ENCODE measurements at places on chromosomes 5 and 9.

- no peak for DNase-seq
These were observed 18.3 kb upstream of the BTNL3 start for GRCh38 chr5:180970336-180970735.

GRCh38 chr9:75845806-75846205 lies 44.7 kb upstream of the PCSK5 start:
- DNase-seq = no peak

- peak; percentile 74 for DNase-seq
These were observed 26.6 kb upstream of the PIP5K1B start for GRCh38 chr9:68678430-68678829.

- DNase-seq = no peak
These were observed 51.5 kb downstream of the SLC44A1 start for GRCh38 chr9:105295986-105296385.

DNA sequence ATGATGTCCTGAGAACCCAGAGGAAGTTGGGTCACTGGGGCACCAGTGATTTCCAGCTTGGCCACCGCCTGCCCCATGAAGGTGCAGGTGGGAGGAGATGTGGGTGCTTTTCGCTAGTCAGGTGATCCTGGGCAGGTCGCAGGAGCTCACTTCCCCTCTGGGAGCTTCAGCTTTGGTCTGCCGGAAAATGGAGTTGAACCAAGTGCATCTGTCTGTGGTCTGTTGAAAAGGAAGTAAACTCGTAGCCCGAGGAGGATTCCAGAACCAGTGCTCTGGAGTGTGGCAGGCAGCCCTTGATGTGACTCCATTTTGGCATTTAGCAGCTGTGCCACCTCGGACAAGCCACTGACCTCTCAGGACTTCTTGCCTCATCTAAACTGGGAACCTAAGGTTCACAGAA lies 81.8 kb upstream of the HRH2 start:
- peak; percentile 11 for DNase-seq

GRCh38 chr5:111223101-111223786 lies 940 bp upstream of the CAMK4 start:
- DNase-seq = no peak

GRCh38 chr5:112923148-112923917 lies 1.3 kb upstream of the REEP5 start:
- DNase-seq = no peak

DNA sequence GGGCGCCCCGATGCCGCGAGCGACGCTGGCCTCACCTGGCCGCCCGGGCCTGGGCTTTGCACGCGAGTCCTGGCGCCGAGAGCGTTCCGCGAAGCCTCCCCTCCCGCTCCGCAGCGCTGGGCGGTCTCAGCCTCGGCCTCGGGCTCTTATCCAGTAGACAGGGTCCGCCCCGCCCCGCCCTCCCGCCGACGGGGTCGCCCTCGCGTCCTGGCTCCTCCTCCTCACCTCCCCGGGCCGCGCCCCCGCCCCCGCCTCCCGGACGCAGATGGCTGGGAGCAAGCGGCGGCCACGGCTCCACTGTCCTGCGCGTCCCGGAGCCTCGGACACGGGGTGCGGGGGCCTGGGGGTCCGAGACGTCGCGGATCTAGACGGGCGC lies at the start of gene SLC6A3:
Gene SLC6A3 (minus strand): TSS at position 128 of the 376 bp plus-strand sequence. CDS start 2,243 bp downstream, outside the sequence.
- DNase-seq = peak; percentile 96

- DNase-seq = no peak
These were observed 5.6 kb downstream of the ADAMTSL2 start for GRCh38 chr9:133539991-133540697.

GRCh38 chr5:110209401-110209800 lies 517.1 kb downstream of the TMEM232 start:
- DNase-seq = no peak

DNA sequence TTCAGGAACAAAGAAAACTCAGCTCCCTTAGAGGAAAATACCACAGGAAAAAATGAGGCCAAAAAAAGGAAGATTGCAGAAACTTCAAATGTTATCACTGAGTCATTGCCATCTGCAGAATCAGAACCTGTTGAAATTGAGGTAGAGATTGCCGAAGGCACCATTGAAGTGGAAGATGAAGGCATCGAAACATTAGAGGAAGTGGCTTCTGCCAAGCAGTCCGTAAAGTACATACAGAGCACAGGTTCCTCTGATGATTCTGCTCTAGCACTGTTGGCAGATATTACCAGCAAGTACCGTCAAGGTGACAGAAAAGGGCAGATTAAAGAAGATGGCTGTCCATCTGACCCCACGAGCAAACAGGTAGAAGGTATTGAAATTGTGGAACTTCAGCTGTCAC lies 30.8 kb upstream of the NIM1K start:
- DNase-seq = no peak

- DNase-seq = peak; percentile 72
These were observed 1.1 kb downstream of the VLDLR start for GRCh38 chr9:2622461-2623287.

Measured in endodermal cell (in vitro differentiated cells).